ENCODE measurements at places on chromosomes 2 and 18. TPM values are rescaled to one million over a fixed set of nuclear protein-coding genes. Genes with fewer than 3 reads are reported as not detected.

GRCh38 chr2:189685540-189686229 lies 11.2 kb downstream of the ANKAR start:
- no peak for DNase-seq

DNA sequence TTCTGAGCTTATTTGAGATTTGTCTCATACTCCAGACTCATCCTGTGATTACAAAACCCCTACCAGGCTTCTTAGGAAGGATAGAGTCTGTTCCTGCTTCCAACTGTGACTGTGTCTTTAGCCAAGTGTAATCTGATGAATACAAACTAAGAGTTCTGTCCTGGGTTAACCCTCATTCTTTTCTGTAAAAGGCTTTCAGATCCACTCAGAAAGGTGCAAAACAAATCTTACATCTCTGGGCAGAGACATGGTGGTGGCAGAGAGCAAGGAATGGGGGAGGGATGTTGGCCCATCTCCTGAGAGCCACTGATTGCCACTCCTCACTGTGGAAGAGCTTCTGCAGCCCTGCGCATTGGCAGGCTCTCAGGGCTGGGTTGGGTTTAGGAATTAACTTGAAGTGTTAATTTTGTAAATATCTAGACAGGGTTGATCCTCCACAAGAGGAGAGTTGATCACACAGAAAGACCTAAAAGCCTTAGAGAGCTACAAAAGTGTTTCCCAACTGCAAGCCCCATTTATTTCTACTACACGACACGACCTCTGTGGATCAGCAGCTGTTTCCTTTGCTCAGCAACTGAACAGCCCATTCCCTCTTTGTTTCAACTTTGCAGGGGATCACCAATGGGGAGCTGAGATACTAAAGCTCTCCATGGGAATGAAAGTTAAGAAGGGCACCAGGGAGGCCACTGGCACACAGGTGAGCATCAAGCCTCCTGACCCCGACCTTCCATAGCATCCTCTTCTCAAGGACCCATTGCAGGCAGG lies 23.7 kb upstream of the SPTBN1 start:
- no peak for DNase-seq

DNA sequence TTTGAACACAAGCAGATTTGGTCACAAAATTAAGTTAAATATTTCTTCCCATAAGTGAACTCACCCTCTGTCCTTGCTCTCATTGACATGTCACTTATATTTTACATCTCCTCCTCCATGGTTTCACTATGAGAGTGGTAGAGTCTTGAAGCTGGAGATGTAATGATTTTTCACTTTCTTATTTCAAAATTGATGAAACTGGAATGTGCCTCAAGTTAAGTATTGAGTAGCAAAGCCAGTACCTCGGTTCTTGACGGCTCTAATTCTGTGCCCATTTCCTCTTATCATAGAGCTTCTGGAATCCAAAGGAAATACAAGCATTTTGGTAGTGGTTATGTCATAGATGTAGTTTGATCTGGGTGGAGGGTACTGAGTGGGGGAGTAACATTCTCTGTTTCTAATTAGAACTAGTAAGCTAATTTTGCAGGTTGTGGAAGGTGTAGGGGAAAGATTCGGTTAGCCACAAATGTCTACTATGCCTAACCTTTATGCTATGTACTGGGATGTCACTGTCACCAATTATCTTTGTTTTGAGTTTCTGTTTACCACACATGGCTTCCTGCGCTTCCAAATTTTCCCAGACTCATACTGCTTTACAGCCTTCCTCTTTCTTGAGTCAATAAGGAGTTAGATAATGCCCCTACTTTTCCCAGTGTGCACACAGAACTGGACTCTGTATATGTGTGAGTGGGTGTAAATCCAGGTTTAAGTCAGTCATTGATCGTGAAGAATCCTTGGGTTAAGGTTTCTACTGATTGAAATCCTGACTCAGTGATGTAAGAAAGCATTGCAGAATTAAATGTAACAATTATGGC lies 96.8 kb downstream of the DIS3L2 start:
- DNase-seq = no peak

The FN1 gene
- total RNA-seq = 8,511 TPM

GRCh38 chr18:8696749-8697211 lies 8.6 kb upstream of the MTCL1 start:
- no peak for DNase-seq

The LYPD6 gene
- total RNA-seq = 1.1 TPM
